ENCODE measurements at places on chromosomes 5 and 9. TPM values are rescaled to one million over a fixed set of nuclear protein-coding genes. Genes with fewer than 3 reads are reported as not detected.

- no peak for DNase-seq
Observed at GRCh38 chr5:170430866-170431437, 41.8 kb upstream of the KCNMB1 start.

- no peak for DNase-seq
Observed at GRCh38 chr5:132473019-132473531, 17.5 kb downstream of the IRF1 start.

DNA sequence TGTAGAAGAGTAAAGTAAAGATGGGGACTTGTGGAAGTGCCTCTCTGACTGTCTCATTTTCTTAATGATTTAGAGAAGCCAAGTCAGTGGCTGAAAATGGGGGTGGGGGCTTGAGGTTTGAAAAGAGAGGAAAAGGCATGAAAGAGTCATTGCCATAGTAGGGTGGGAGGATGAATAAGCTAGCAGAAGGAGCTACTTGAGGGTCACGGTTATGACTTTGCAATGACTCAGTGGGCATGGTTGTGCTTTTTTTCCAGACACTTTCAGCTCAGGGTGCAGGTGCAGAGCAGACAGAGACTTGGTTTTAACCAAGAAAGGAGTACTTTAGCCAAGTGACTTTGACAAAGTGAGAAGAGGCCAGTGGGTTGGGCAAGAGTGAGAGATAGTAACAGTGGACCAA is 117.8 kb downstream of the PTTG1 start:
- no peak for DNase-seq

DNA sequence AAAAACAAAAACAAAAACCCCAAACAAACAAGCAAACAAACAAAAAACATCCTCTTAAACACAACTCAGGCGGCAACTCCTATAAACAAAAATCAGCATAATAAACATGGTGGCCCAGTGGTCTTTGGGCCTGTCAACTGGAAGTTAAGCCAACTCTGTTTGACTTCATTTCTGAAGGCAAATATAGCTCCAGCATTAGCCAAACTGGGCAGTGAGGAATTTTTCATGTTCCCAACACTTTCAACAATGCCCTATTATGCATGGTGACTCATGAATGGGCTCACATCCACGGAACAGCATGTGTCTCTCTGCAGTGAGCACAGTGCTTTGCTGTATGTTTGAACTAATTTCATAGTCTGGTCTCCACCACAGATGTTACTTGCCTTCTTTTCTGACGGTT is 143.9 kb upstream of the STC2 start:
- peak; percentile 73 for DNase-seq

DNA sequence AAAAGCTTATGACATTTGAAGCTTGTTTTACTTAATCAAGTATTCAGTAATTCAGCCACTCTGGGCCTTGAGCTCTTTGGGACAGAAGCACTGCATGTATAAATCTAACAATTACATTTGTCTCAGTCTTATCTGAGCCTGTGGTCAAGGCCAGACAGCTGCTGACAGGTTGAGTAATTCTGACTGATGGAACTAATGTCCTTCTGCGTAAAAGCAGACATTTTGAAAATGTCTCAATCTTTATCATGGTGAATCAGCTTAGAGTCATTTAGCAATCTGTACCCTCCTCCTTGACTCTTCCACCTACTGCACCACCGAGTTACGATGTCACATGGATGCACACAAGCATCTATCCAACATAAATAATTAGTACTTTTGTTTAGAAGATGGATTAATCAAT is 400.0 kb downstream of the ARRDC3 start:
- DNase-seq, result no peak

DNA sequence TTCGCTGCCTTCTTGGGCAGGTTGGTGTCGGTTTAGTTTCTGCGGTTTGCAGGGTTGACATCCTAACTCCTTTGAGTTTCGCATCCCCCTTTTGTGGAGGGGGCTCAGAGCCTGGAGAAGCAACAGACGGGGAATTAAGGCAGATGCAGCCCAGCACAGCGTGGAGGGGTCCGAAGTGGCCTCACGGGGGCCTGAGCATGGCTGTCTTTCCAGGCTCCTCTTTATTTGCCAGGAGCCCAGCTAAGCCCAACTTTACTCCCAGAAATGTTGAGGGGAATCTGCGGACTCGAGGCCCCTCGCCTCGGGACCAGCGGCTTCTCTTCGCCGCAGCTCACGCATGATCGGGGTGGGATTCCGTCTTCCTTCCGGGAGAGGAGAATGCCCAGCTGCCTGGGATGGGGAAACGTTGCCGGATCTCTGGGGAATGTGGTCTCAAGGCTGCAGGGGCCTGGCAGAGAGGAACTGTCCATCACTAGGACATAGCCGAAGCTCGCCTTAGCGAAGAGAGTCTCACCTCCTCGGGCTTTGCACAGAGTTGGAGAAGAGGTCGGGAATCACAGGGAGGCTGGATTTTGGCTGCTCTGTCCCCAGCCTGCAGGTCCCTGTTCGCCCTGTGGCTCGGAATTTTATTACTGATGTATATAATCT is 1.3 kb downstream of the RAI14 start:
- DNase-seq, result no peak

DNA sequence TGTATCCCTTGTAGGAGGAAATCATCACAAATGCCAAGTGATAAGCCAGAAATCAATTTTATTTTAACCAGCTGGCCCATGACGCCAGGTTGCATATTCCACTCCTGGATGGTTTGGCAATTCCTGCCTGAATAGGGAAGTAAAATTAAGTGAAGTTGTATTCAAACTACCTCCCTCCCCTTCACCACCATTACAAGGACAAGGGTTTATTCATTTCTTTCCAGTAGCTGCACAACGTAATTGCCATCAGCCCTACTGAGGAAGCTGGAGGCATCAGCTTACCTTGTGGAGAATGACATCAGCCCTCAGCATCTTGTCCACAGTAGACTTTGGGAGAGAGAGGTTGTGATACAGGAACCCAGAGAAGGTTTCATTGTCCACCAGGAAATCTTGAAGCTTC is 66.6 kb downstream of the ABCA1 start:
- DNase-seq, result no peak

DNA sequence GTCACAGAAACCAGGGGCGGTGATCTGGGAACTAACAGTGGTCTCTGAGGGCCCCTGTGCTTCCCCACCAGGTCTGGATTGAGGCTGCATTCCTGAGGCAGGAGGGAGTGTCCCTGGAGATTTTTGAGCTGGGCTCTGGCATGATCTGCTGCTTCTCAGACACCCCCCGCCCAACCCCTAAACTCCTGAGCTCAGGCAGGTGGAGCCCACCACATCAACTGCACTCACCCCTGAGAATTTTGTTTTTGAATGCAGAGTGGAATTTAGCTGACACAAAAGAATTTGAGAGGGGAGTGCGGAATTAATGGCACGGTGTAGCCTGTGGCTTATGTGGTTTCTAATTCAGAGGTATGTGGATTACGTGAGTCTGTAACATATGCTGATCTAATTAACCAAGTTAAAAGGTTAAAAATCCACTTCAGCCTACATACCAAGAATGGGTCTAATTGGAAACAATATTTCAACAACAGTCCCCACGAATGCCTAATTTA is 23.9 kb upstream of the CTSL start:
- DNase-seq, result no peak

Gene APBA1
- 7.1 TPM for total RNA-seq

Gene SLIT3
- under 0.01 TPM for total RNA-seq
